ENCODE measurements at places on chromosomes 3 and 15.

GRCh38 chr3:134752761-134753461 lies 42.1 kb upstream of the EPHB1 start:
- DNase-seq, result no peak

DNA sequence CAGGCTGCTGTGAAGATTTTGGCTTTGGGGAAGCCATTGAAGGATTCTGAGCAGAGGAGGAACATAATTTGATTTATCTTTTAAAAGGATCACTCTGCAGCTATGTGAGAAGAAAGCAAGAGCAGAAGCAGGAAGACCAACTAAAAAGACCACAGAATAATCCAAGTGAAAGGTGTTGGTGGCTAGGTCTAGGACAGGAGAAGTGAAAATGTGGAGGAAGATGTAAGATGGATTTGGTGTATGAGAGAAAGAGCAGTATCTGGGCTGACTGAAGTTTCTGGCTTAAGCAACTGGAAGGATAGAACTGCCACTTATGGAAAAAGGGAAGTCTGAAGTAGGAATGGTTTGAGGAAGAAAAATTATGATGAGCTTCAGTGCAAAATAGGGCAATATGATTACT lies 62.0 kb downstream of the SFMBT1 start:
- DNase-seq, result no peak

GRCh38 chr3:82473864-82474541 lies 712.6 kb upstream of the GBE1 start:
- no peak for DNase-seq

- DNase-seq, result no peak
Observed at GRCh38 chr3:135706758-135707375, 258.7 kb upstream of the PPP2R3A start.

- no peak for DNase-seq
Observed at GRCh38 chr3:45547764-45548680, 46.5 kb upstream of the LIMD1 start.

DNA sequence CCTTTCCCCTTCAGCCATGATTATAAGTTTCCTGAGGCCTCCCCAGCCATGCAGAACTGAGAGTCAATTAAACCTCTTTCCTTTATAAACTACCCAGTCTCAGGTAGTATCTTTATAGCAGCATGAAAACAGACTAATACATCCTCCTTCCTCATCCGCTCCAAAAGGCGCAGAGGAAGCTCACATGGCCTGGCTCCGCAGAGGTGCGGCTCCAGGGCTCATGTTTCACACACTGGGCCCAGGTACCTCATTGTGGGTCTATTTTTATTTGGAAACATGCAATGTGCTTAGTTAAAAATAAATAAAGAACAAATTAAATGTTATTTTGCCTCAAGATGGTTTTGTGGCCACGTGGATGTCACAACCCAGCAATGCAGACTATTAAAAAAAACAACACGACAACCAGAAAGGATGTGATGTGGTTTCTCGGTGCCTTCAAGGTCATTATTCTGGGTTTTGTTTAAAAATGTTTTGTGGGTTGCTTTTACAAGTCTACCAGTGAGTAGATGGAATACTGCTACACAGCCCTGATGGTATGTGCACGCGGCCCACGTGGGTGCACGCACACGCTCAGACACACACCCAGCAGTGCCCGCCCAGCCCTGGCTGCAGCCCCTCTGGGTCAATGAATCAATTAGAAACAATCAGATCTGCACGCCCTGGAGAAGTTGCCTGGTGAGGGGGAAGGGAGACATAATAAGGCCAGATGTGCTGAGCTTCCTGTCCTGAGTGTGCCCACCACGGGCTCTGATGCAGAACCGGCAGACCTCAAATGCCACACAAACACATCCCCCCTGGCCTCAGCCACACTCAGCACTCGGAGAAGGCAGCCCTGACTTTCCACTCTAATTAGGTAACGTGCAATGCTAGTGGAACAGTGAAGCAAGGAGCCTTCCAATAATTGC lies 140.1 kb downstream of the ADAMTS17 start:
- DNase-seq, result no peak

DNA sequence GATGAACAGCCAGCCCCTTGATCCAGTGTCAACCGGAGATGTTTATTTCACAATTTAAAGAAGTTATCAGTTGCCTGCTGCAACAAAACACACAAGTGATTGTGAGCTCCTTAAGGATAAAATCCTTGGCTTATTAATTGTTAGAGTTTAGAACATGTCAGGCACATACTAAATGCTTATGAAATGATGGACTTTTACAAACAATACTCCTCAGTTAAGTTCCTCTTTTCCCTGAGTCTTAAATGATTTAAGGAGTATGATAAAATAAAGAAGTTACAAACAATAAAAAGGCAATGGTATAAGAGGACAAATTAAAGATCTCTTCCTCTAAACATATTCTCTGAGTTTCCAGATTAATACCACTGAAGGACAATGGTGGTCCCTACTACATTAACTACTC lies 5.7 kb downstream of the GHSR start:
- DNase-seq, result no peak

DNA sequence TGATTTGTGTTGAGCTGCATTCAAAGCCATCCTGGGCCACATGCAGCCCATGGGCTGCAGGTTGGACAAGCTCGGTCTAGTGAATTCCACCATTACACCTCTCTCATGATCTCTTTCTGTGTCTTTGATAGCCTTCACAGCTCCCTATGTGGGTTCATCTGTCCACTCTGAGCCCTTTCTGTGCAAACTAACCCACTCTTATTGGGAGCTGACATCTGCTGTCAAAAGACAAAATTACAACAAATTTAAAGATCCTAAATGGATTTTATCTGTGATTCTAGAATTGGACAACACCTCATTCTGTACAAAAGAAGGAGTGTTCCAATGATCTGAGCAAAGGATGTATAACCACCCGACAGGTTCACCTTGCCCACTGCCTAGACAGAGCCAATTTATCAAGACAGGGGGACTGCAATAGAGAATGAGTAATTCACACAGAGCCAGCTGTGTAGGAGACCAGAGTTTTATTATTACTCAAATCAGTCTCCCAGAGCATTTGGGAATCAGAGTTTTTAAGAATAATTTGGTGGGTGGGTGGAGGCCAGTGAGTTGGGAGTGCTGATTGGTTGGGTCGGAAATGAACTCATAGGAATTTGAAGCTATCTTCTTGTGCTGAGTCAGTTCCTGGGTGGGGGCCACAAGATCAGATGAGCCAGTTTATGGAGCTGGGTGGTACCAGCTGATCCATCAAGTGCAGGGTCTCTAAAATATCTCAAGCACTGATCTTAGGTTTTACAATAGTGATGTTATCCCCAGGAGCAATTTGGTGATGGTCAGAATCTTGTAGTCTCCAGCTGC lies 2.6 kb upstream of the XYLB start:
- DNase-seq, result no peak

DNA sequence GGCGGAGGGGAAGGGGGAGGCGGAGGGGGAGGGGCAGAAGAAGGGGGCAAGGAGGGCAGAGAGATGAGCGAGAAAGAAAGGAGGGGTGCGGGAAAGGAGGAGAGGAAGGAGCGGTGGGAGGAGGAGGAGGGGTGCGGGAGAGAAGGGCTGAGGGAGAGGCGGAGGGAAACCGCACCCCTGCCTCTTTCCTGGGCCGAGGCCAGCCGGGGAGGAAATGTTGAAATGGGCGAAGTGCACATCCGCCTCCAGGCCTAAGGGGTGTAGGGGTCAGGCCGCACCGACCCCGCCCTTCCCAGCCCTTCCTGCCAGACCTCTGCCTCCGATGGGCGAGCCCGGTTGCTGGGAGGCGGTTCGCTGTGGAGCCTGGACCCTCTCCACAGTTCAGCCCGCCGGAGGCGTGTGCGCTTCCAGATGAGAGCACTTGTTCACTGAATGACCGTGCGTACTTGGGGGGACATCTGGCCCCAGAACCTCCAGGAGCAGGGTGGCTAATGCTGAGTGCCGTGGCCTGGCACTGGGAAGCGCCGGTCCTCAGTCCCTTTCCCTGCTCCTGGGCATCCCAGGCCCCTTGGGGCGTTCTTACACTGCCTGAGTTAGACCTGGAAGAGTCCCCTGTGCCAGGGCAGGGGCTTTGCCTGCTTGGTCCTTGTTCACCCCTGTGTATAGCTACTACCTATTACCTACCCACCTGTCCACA lies 110.3 kb upstream of the KLF13 start:
- DNase-seq, result no peak

DNA sequence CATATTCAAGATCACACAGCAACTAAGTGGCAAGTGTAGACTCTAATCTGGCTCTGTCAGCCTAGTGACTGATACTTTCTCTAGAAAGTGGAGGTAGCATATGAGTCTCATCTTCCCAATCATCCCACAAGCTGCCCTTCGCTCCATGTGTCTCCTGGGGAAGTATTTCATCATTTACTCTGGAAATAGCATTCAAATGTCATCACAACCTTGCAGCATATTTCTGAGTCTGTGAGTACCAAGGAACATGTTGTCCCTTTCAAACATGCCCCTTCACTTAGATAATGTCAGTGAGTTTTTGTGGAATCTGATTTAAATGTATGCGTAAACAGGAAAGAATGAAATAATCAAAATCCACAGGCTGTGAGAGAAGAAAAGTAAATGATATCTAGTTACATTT lies 322.9 kb downstream of the SLC9A9 start:
- no peak for DNase-seq

- DNase-seq, result no peak
Observed at GRCh38 chr3:42187936-42188335, 78.0 kb downstream of the CCK start.

DNA sequence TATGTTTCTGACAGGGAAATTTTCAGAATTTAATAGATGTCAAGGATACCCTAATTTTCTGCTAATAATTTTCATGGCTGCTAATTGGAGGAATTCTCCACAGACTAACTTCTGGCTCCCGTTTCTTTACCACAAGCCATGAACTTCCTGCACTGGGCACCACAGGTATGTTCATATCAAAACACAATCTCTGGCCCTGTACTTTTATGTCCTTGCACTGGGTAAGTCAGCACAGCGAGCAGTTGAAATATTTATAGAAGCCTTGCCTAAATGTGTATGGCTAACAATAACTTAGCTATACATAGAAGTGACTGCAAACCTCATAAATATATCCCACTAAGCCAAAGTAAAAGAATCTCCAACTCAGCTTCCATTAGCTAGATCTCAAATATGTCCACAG lies 246.9 kb downstream of the ZIC1 start:
- DNase-seq, result no peak

DNA sequence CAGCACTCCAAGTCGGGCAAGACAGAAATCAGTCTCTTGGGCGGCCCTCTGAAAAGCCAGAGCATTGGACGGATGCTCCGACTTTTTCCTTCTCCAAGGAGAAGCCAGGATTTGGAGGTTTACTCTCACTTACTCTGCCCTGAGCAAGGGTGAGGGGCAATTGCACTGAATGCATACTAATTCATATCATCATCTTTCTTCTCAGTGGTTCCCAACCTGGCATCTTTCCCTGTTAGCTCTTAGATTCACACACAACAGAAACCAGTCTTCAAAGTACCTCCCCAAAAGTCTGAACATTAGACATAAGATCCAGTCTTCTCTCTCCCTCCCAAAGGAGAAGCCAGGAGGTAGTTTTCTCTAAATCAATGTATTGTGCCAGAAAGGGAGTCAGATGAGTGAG lies 219.2 kb downstream of the GREM1 start:
- DNase-seq, result no peak

- DNase-seq, result no peak
Observed at GRCh38 chr15:89809787-89810148, 4.9 kb downstream of the ANPEP start.
